Neuronal stem cell (in vitro differentiated cells): ENCODE measurements at places on chromosomes 1 and 21.
A peak's percentile ranks its signal among the peaks of the same experiment; 100 is the strongest.

DNA sequence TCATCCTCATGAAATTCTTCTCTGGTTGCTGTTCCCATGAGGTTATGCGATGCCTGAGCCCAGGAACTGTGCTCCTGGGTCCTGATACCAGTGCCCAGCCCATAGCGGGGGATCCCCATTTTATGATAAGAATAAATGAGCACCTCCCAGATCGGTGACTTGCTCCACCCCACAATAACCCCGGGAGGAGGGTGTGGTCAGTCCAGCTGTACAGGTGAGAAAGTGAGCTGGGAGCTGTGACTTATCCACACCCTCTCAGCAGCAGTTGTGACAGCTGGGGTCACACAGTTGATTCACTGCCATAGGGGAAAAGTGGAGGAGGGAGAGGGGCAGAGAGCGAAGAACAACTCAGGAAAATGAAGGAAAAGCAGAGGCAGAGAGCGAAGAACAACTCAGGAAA, 33.4 kb downstream of the OR2G3 start:
- DNase-seq: no peak

GRCh38 chr1:227994632-227995300, 12.0 kb upstream of the WNT3A start:
- DNase-seq: no peak

DNA sequence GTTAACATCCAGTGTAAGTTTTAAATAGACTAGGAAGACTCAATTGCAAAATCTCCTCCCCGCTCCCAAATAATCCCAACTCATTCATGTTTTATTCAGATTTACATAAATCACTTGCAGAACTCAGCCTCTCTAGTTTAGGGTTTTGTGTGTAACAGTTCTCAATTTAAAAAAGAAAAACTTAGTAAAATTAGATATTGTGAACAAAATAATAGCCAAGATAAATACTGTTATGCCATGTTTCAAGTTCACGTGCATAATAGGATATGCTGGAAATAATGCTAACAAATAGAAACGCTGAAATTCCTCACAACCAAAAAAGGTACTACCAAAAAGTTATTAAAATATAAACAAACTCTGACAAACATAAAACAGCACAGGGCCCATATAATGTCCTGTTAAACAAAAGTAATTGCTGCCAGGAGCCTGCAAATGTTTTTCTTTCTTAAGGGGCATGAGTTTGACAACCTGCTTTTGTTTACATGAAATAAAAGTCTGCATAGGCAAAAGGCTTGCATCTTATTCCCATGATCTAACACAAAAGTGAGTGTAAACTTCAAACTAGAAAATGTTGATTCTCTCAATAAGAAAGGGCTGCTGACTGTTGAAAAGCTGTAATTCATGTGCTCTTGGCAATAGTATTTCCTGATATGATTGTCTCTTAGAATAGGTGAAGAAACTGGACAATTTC, 2.9 kb downstream of the SERTAD4 start:
- no peak for DNase-seq

DNA sequence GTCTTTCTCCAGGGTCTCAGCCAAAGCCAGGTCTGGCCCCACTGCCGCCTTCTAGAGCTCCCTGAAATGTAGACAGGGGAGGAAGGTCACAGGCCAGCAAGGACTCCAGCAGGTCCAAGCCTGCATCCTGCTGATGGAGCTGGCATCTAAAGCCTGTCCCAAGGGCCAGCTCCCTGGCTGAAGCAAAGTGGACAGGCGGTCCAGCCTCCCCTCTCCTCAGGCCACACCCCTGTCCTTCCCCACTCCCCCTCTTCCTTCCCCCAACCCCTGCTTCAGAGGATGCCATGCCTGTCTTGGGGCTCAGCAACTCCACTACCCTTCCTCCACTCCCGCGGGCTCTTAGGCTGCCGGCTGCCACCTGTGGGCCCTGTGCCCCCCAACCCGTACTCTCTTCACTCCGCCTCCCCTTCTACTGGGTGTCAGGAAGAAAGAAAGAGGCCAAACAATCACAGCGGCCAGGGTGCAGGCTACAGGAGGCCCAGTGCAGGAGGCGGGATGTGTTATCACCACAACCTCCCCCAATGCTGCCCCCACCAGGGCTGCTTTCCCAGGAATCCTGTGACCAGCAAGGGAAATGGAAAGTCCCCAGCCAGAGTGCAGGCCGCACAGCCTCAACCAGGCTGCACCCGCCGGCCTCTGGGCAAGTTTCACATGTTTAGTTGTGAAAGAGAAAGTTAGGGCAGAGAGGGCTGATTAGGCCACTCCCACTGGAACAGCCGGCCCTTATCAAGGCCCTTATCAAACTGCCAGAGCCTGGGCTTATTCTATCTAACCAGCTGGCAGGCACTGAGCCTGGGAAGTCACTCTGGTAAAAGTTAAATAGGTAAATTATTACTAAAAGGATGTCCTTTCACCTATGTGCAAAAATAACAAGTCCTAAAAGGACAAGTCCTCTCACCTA, 34.1 kb downstream of the ACOT7 start:
- no peak for DNase-seq

DNA sequence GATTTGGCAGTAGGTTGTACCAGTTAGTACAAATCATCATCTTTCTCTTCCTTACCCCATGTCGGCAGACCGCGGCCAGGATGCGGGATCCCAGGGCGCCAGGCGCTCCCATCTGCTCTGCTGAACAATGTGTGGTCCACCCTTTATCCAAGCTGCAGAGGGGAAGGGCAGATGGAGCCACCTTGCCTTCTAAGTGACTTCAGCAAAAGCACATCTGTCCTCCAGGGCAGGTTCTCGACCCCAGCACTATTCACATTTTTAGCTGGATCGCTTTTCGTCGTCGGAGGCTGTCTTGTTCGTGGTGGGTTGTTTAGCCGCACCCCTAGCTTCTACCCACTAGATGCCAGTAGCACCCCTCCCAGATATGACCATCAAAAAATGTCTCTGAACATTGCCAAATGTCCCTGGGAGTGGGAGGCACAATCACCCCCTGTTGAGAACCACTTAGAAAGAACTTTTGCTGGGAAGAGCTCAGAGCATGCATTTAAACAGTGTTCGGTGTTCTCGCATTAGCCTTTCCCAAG, 58.1 kb upstream of the SIM2 start:
- no peak for DNase-seq

DNA sequence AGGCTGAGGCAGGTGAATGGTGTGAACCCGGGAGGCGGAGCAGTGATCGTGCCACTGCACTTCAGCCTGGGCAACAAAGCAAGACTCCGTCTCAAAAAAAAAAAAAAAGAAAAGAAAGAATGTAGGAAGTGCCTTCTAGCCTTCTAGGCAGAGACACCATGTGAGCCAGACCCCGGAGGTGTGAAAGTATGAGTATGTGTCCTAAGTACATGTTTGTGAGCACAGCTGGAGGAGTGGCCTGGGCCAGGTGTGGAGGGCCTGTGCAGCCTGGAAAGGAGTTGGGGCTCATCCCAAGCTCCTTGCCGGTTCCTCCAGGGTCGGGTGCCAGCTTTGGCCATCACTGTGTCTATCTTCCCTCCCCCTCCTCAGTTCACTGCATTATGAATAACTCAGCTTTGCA, 13.0 kb downstream of the SOX13 start:
- no peak for DNase-seq

DNA sequence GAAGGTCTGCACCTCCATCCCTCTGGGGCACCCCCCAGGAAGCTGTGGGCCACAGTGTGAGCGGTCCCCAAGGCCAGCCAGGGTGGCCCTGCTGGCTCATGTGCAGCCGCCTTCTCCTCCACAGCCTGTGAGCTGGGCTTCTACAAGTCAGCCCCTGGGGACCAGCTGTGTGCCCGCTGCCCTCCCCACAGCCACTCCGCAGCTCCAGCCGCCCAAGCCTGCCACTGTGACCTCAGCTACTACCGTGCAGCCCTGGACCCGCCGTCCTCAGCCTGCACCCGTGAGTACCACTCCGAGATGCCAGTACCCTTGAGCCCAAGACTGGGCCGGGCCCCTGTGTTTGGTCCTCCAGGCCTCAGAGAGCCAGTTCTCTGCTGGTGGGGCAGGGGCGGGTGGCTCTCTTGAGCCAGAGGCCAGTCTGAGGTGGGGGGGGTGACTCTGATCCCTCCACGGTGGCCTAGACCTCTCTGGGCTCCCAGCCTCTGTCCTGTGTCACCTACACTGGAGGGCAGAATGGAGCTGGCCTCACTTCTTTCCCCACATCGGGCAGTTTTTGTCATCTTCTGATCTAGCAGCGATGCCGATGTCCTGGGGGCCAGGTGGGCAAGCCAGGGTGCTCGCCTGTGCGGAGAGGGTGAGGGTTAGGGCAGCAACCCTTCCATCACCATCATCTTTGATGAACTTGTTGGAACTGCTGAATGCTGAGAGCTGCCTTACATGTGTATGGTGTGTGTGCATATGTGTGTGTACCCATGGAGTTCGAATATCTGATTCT, 23.3 kb downstream of the EPHA8 start:
- no peak for DNase-seq

GRCh38 chr1:23369335-23370013, at the start of gene ZNF436:
Gene ZNF436 (minus strand): TSS chr1:23369836. CDS start chr1:23368005, 1,831 bp downstream.
- no peak for DNase-seq

DNA sequence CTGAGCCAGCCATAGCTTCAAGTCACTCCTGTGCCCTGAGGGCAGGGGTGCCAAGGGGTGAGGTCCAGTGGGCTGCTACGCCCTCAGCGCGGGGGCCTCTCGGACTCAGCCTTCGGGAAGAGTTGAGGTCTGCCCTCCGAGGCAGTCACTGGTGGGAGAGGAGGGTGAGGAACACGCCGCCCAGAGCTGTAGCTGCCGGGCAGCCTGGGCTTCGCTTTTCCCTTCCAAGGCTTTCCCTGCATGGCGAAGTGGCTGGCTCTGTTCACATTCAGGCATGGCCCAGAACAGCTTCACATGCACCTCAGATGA, 43.0 kb upstream of the C1orf174 start:
- DNase-seq: no peak

DNA sequence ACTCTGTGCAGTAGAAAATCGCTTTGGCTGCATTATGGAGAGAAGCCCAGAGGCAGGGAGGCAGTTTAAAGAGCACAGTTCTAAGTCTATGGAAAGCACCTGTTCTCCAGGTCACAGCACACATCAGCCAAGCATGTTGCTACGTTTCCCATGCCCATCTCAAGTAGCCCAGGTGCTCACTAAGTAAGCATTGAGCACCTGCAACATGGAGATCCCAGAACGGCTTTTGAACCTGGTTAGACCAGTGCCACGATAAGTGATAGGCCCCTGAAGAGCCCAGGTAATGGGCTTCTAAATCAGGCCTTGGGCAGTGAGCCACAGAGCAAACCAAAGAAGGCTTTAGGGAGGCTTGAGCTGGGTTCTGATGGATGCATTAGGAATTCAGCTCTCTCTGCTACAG, 186.2 kb downstream of the C1orf94 start:
- DNase-seq: no peak

DNA sequence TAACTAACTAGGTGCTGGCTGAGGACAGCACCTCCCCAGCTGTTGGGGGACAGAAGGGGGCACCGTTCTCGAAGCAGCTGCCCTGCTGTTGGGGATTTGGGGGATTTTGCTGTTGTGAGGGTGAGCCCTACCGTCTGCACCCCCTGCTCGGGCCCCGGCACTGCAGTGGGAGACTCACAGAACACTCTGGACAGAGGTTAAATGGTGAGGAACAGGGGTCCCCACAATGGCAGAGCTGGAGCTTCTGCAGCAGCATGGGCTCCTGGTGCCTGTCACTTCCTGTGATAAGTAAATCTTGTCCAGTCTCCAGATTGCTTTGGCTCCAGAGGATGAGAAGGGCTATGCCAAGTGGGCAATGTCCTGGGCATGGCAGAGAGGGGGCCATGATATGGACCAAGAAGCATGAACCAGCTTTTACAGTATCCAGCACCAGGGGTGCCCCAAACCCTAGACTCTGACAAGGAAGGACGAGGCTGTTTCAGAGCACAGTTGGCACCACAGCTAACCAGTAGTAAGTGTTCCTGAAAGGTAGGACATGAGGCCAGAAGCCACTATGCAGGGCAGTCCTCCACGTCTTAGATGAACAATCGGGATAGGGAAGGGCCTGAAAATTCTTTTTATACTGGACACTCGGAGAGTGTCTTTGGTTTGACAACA, 365.1 kb upstream of the VAMP3 start:
- no peak for DNase-seq

- no peak for DNase-seq
Measured at GRCh38 chr1:56897150-56898004, 42.8 kb downstream of the C8A start.

DNA sequence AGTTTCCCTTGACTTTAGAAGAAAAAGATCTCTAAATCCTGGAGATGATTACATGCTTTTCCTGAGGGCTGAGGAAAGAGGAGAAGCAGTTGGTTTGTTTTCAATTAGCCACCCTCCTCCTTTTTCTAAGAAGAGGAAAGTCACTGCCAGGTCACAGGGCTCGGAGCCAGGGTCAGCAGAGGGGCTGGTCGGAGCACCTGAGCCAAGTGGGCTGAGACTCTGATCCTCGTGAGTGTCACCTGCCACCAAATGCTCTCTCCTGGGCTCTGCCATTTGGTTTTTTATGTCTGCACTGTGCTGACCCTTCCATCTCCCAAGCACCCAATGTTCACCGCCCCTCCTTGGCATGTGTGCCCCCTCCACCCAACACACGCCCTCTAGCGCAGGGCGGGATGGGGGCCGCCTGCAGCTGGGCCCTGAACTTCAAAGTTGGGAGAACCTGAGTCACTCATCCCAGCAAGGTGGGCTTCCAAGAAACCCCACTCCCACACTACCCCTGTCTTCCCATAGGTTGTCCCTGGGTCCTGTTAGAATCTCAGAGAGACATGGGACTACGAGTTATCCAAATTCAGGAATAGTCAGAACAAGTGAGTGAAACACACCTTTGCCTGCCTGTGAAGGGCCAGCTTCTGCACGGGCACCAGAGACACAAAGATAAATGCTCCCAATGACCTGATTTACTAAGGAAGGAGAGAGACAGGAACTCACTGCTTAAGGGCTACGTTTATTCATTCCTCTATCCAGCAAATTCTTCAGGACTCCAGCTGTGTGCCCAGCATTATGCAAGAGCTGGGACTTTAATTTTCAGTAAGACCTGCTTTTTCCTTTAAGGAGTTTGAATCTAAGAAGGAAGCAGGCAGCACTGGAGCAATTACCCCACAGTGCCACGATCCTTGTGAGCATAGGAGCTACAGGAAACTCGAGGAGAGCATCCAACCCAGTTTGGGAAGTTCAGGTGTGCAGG, 127.5 kb downstream of the RHOU start:
- DNase-seq: no peak

GRCh38 chr1:34371829-34372532, 195.3 kb downstream of the C1orf94 start:
- DNase-seq: no peak

- DNase-seq: peak; percentile 57
Measured at GRCh38 chr21:21612466-21612865, 614.3 kb downstream of the NCAM2 start.

GRCh38 chr1:229412056-229412455, 21.8 kb downstream of the ACTA1 start:
- no peak for DNase-seq

GRCh38 chr1:157356601-157357000, 195.7 kb downstream of the FCRL5 start:
- DNase-seq: no peak
